Activated T-helper 1 cell treated with anti-CD3 and anti-CD28 coated beads, Interleukin-2, amount 50 U/mL, for 16 hours (primary cell): ENCODE measurements at places on chromosomes 16 and 17.

- DNase-seq = no peak
Measured at GRCh38 chr17:12290207-12290606, 269.5 kb downstream of the MAP2K4 start.

GRCh38 chr17:62064791-62065563, at the start of gene MED13:
TSS of gene MED13 (minus strand) at chr17:62065278. CDS start at chr17:62065205, 73 bp downstream.
- peak; percentile 30 for DNase-seq

DNA sequence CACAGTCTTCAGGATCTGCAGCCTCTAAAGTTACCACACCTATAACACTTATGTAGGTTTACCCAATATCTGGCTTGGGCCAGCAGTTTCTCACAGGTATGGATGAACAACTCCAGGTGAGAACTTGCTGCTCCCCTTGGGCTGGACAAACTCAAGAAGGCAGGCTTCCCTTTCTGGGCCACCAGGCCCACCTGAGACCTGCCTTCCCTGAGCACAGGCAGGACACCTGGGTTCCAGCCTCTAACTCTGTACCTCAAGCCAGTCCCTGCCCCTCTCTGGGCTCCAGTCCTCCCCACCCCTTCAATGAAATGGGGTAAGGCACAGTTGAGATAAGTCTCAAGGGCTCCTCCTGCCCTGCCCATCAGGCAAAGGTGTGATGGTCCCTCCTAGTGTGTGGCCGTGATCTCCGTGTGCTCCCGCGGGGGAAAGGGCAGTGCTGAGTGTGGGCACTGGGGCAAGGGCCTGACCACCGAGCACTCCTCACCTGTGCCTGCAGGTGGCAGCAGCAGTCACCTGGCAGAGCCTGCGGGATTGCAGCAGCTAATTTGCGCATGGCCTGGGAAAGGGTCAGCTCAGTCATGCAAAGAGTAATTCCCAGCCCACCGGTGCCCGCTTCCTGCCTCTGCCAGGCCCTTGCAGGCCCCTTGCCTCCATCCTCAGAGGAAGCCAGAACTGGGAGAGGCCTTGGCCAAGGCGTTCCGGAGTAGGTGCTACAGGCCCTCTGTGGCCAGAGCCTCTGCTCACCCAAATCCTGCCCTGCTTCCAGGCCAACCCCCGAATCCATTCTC, 28.2 kb upstream of the ADGRG1 start:
- DNase-seq = no peak

DNA sequence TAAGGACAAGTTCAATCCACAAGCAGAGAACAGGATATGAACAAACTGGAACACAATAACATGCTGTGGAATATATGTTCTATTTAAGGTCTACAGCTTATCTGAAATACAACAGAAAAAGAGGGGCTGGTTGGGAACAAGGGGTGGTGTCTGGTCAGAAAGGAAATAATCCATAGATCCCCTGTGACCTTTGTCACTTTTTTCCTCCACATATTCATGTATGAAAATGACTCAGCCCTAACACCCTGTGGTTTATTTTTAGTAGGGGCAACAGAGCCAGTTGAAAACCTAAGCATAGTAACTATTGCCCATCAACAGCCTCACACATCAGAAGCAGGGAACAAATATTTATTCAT, 12.3 kb upstream of the SPAG9 start:
- DNase-seq = no peak

GRCh38 chr17:49486012-49486641, 9.0 kb upstream of the NGFR start:
- DNase-seq = no peak

DNA sequence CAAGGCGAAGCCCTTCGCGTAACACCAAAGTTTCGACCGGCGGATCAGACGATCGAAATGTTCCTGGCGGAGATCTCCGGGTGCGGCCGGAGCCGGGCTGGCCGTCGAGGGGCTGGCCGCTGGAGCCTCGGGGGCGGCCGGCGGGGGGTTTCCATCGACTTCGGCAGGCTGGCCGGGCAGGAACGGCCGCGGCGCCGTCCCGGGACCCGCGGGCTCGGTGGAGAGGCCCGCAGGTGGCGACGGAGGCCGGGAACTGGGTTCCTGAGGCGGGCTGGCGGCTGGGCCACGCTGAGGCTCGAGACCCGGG, 1.1 kb downstream of the EPOP start:
- DNase-seq = no peak

DNA sequence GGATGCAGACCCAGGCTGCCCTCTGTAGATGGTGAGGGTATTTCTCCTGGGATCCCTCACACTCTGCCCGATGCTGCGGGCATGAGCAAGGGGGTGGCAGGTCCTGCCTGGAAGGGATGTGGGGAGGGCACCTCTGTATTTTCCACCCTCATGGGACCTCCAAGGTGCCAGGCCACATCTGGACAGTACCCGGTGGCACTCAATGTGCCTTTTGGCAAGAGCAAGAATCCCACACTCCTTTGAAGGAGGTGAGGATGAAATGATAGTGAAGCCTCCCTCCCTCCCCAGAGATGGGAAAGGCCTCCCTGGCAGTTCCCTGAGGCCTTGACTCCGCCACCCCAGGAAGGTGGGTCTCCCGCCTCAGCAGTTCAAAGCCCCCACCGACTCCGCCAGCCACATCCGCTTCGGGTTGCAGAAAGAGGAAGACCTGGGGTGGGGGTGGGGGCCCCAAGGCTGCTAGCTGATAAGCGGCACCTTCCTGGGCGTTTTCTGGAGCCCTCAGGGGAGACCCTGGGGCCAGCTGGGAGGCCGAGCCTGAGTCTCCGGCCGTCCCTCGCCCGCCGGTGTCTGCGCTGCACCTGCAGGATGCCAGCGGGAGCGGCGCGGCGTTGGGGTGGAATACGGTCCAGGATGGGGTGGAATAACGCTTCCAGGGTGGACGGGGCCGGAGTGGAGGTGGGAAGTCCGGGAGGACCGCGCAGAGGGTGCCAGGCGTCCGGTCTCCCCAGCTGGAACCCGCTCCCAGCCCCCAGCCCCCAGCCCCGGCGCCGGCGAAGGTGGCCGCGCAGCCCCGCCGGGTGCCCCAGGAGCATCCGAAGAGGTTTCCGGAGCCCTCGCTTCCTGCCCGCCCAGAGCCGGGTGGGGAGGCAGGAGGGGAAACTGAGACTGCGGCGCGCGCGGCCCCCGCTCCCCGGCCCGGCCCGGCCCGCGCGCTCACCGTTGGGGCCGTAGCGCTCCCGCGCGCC, 718 bp downstream of the ATP2A3 start:
- DNase-seq = peak; percentile 48

GRCh38 chr16:84361546-84361945, 6.8 kb upstream of the ATP2C2 start:
- DNase-seq = no peak

DNA sequence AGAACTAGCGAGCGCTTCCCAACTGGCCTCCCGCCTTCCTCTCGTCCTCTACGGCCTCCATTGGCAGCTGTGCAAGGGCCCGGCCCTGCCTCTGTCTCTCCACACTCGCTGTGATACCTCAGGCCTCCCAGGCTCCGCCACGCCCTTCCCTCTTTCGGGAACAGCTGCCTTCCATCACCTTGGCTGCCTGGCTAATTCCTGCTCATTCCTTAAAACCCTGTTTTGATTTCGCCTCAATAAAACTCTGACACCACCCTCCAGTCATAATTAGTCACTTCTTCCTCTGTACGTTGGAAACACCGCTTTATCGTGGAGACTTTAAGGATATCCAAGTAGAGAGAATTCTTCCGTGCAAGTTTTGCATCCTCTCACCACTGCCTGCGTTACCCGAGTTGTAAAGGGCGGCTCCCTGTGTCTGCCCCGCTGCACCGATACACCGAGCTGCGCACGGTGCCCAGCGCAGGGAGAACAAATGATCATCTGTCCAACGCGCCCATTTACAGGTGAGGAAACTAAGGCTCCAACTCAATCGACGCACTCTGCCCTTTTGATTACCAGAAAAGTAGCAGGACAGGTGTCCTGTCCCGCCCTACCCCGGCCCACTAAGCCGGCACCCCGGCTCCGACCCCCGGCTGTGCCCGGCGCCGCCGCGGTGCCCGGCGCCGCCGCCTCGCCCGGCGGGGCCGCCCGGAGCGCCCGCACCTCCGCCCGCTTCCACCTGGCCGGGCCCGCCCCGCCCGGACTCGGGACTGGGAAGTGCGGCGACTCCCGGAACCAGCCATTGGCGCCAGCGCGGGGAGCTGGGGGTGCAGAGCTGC, 139.7 kb downstream of the SEC14L1 start:
- DNase-seq = no peak

DNA sequence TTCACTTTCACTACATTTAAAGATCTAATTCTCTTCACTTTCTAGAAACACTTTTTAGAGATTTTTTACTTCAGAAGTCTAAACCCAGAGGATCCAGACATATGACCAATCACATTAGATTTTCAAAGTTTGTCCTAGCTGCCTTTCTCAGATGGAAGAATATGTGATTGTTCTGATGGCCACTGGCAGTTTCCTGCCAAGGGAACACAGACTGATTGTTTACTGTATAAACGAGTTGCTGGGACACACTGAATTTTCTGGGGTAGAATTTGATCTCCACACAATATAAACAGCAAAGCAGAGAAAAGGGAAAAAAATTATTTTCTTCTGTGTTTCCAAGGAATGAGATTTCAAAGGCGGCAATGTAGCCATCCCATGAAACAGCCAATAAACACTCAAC, 480.0 kb downstream of the TOX3 start:
- DNase-seq = no peak

DNA sequence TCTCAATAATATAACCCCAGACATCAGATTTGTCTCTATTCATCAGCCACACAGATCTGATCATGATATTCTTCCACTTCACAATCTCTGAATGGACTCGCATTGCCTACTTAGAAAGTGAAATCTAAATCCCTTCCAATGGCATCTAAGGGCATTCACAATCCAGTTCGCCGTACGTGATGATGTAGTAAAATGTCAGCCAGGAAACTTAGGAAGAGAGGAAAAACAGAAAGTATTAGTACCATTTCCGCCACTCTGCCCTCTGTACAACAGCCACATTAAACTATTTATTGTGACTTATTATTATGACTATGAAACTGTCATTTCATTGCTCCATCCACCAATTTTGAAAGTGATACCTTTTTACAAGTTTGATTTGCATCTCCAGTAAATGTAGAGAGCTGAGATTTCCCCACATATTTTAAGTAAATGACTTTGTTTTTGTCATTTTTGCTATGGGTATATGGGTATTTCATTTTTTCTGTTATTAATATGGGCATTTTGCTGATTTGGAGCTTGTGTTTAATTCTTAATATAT, 69.4 kb upstream of the SMIM36 start:
- DNase-seq = no peak

DNA sequence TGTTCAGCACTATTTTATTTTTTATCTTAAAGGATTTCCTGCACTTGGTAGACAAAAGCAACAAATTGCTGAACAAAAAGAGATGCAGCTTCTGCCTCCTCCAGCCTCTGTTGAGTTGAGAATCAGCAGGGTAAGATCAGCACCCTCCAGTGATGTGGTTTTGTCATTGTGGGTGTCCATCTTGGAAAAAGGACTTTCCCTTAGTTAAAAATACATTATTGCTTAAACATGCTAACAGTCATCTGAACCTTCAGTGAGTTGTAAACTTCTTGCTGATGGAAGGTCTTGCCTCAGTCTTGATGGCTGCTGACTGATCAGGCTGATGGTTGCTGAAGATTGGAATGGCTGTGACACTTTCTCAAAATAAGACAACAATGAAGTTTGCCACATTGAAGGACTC, 101.2 kb downstream of the PHKB start:
- DNase-seq = no peak

- no peak for DNase-seq
Measured at GRCh38 chr16:55036371-55036821, 105.7 kb downstream of the IRX5 start.

DNA sequence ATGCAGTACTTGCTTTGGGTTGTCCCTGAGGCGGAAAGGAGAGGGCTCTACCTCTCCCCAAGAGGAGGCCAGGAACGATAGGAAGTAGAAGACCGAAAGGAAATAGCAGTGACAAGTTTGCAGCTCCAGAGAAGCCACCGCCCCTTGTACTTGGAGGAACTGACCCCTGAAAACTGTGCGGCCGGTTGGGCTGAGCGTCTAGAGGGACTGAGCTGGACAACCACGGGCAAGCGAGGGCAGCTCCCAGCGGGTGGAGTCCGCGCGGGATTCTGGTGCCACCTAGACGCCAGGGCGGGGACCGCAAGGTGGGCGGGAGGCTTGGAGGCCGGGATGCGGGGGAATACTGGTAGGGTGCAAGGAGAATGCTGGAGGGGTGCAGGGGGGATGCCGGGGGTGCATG, 1.3 kb upstream of the SLC6A4 start:
- DNase-seq = no peak

GRCh38 chr16:75000481-75001081, 1.8 kb downstream of the ZNRF1 start:
- no peak for DNase-seq

DNA sequence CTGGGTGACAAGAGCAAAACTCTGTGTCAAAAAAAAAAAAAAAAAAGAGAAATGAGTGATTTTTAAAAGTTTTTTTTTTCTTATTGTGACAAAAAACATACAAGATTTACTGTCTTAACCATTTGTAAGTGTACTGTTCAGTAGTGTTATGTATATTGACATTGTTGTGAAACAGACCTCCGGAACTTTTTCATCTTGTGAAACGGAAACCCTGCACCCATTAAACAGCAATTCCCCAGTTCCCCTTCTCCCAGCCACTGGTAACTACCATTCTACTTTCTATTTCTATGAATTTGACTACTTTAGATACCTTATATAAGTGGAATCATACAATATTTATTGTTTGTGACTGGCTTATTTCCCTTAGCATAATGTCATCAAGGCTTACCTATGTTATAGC, 18.7 kb downstream of the DUS2 start:
- no peak for DNase-seq

- no peak for DNase-seq
Measured at GRCh38 chr16:330741-331140, 21.8 kb downstream of the AXIN1 start.

- no peak for DNase-seq
Measured at GRCh38 chr17:19265755-19266154, 28.6 kb downstream of the EPN2 start.

- DNase-seq = no peak
Measured at GRCh38 chr17:1040216-1040600, 43.3 kb downstream of the TIMM22 start.

DNA sequence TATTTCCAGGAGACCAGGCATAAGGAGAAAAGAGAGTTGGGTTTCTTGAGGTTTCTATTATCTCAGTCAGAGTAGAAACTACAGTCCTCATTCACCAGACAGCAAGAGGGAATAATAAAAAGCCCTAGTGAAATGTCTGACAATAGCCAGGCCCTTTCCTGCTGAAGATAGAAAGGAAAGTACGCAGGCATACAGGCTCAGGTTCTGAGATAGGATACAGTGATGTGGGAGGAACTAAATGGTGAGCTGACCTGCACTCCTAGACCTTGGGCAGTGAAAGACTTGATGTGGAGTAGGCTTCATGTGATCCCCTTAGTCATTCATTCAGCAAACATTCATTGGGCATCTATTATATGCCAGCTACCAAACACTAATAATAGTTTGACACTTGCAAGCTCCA, 14.9 kb downstream of the ZNF821 start:
- no peak for DNase-seq

GRCh38 chr17:44636562-44636961, 19.7 kb upstream of the MEIOC start:
- DNase-seq = no peak

GRCh38 chr16:31149894-31150890, at the start of gene PRSS36:
TSS of gene PRSS36 (minus strand) at chr16:31150066. CDS start at chr16:31150035, 31 bp downstream.
- no peak for DNase-seq

- DNase-seq = no peak
Measured at GRCh38 chr16:66885491-66885890, 5.2 kb downstream of the PDP2 start.
